Naive thymus-derived CD4-positive, alpha-beta T cell (primary cell): ENCODE measurements at places on chromosomes 4 and X.

DNA sequence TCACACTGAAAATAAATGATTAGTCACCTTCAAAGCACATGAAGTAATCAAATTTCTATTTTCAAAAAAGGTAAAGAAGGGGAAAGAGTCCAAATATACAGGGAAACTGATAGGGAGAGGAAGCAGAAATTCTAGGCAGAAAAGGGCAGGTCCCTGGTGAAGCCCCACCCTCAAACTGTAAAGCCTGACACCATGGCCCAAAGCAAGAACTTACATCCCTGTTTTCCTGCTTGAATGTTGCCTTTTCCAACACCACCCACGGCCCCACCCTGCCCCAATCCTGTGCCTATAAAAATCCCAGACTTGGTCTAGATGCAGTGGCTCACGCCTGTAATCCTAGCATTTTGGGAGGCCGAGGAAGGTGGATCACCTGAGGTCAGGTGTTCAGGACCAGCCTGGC, 361.8 kb downstream of the PPP3CA start:
- H3K4me3 ChIP-seq: no peak overlapping the region
- H3K27me3 ChIP-seq: no peaks in the 10 kb centered on the region
- no peak for DNase-seq
- H3K27ac ChIP-seq: no peak overlapping the region

- H3K27ac ChIP-seq: no peak overlapping the region
- H3K27me3 ChIP-seq: no peaks in the 10 kb centered on the region
- DNase-seq: no peak
- no peaks in the 10 kb centered on the region for H3K36me3 ChIP-seq
- H3K4me3 ChIP-seq: no peak overlapping the region
These were observed 4.7 kb downstream of the SRPX2 start for GRCh38 chrX:100648458-100649417.

- H3K36me3 ChIP-seq: no peaks in the 10 kb centered on the region
- DNase-seq: no peak
- no peak overlapping the region for H3K27ac ChIP-seq
- H3K4me3 ChIP-seq: no peak overlapping the region
- H3K27me3 ChIP-seq: no peaks in the 10 kb centered on the region
- no peaks in the 10 kb centered on the region for H3K4me1 ChIP-seq
These were observed 314.6 kb upstream of the CASK start for GRCh38 chrX:42237956-42238355.

GRCh38 chr4:21450331-21450730, 498.2 kb downstream of the KCNIP4 start:
- H3K27ac ChIP-seq: no peak overlapping the region
- no peak for DNase-seq
- H3K36me3 ChIP-seq: no peaks in the 10 kb centered on the region
- no peak overlapping the region for H3K4me3 ChIP-seq

DNA sequence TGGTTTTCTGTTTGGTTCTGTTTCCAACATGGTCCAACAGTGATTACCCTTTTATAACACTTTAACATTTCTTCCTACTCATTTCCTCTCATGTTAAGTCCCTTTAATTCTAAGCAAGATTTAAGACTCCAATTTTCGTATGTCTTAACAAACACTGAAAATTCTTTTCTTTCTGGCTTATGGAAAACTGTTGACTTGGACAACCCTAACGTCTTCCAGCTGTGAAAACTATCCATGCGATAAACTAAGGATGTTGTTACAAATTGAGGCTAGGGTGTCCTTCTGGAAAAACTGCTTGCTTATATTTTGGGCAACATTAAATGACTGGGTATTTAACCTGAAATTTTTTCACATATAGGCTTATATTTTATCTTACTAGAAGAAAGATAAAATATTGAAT, 33.9 kb upstream of the RTL3 start:
- no peak overlapping the region for H3K27ac ChIP-seq
- no peaks in the 10 kb centered on the region for H3K4me1 ChIP-seq
- no peaks in the 10 kb centered on the region for H3K36me3 ChIP-seq
- no peaks in the 10 kb centered on the region for H3K27me3 ChIP-seq
- no peak overlapping the region for H3K4me3 ChIP-seq

DNA sequence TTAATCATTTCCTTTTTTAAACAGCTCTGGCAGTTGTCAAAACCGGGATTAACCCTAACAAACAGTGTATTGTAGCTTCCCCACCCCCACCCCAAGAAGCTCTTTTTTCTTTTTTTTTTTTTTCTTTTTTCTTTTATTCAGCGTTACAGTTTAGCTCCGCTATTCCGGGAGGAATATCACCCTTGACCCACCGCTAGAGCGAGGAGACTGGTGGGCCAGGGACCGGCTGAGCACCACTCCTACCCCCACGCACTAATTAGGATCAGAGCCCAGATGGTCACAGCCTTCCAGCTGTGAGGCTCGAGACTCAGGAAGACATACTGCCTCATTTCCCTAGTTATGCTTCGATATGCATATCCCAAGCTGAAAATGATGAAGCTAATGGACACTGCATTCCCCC, 2.0 kb downstream of the PARM1 start:
- H3K4me3 ChIP-seq: no peak overlapping the region
- DNase-seq: no peak
- no peak overlapping the region for H3K27ac ChIP-seq

DNA sequence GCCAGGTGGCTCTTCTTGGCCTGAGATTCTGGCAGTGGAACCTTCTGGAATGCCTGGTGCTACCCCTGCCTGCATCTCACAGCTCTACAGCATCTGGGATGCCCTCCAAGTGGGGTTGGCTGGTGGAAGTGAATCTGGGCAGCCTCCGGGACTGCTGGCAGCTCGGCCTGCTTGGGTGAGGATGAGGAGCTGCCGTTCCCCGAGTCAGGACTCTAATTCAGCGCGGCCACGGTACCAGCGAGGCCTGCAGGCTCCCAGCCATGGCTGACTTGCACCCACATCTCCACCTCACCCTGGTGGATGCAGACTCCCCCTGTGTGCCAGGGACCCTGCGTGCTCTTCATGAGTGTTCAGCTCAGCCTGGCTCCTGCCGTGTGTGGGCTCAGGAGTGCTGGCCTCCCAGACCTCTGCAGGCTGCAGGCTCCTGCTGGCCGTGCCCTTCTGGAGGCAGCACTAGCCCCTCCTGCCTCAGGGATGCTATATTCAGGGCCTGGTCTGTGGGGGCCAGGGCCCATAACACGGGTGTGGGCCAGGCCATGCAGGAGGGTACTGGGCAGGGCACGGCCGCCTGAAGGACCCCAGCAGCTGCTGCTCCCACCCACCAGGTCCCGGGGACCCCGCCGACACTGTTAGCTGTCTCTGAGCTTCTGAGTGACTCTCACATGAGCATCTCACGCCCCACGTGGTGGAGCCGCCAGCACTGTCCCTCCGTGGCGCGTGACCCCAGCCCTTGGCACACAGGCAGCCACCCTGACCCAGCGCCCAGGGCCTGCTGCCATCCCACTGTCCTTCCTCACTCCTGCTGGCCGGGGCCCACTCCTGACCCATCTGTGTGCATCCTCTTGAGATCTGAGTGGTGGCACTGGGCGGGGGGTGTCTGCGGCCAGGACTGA, 10.6 kb downstream of the UVSSA start:
- H3K4me3 ChIP-seq: no peak overlapping the region
- H3K4me1 ChIP-seq: no peaks in the 10 kb centered on the region
- no peak overlapping the region for H3K27ac ChIP-seq
- no peak for DNase-seq
- H3K36me3 ChIP-seq: peaks cover 74% of the 10 kb centered on the region

GRCh38 chr4:53582194-53582593, 9.1 kb downstream of the LNX1 start:
- H3K4me3 ChIP-seq: no peak overlapping the region
- DNase-seq: no peak
- no peaks in the 10 kb centered on the region for H3K36me3 ChIP-seq
- no peak overlapping the region for H3K27ac ChIP-seq

DNA sequence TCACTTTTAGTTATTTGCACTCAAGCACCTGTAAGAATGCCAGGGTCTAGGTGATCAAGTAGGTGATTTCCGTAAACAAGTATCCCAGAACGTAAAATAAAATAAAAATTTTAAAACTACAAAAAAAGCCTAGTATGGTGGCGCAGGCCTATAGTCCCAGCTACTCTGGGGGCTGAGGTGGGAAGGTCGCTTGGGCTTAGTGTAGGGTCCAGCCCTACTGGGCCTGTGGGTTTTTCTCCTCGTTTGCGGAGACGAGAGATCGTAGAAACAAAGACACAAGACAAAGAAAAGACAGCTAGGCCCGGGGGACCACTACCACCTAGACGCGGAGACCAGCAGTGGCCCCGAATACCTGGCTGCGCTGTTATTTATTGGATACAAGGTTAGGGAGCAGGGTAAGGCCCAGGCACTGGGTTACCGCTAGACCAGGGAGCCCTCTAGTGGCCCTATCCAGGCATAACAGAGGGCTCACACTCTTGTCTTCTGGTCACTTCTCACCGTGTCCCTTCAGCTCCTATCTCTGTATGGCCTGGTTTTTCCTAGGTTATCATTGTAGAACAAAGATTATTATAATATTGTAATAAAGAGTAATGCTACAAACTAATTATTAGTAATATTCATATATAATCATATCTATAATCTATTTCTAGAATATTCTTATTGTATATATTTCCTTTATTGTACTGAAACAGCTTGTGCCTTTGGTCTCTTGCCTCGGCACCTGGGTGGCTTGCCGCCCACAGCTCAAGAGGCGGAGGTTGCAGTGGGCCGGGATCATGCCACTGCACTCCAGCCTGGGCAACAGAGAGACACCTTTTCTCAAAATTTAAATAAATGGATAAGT, 38.4 kb downstream of the SAGE1 start:
- H3K4me3 ChIP-seq: no peak overlapping the region
- H3K4me1 ChIP-seq: no peaks in the 10 kb centered on the region
- H3K27me3 ChIP-seq: no peaks in the 10 kb centered on the region
- no peaks in the 10 kb centered on the region for H3K36me3 ChIP-seq
- DNase-seq: peak; percentile 46

DNA sequence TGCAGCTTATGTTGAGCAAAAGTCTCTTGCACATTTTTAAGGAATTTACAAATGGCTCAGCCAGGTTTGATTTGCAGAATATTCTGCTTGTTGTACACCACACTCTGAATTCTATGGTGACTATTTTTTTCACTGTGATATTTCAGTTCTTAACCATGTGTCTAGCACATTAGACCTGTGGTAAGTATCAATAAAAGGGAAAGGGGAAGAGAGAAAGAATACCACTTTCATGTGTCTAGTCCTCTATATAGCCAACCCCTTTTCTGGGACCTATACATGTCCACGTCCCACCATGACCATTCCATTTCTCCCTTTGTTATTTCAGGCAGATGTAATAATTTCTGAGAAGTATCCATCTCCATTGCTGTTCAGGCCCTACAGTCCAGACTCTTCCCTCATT, 121.3 kb upstream of the PNPLA4 start:
- no peaks in the 10 kb centered on the region for H3K27me3 ChIP-seq
- no peaks in the 10 kb centered on the region for H3K4me1 ChIP-seq
- no peak overlapping the region for H3K27ac ChIP-seq
- H3K4me3 ChIP-seq: no peak overlapping the region
- no peak for DNase-seq

DNA sequence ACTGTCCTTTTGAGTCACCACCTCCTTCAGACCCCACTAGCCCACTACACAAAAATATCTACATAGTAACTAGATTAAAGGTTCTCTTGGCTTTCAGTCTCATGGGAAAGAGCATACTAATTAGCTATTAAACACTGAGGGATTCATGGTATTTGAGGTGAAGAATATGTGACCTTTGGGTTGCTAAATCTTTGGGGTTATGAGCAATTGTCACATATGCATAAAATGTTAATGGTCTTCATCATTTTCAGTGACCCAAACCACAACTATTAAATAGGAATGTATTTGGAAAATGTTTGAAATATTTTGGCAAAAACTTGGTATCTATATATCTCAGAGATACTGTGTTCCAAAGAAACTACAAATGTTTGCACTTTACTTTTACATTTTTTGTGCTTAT, 365.1 kb downstream of the MAGEB5 start:
- H3K27me3 ChIP-seq: no peaks in the 10 kb centered on the region
- no peaks in the 10 kb centered on the region for H3K4me1 ChIP-seq
- no peak overlapping the region for H3K27ac ChIP-seq
- no peaks in the 10 kb centered on the region for H3K36me3 ChIP-seq

DNA sequence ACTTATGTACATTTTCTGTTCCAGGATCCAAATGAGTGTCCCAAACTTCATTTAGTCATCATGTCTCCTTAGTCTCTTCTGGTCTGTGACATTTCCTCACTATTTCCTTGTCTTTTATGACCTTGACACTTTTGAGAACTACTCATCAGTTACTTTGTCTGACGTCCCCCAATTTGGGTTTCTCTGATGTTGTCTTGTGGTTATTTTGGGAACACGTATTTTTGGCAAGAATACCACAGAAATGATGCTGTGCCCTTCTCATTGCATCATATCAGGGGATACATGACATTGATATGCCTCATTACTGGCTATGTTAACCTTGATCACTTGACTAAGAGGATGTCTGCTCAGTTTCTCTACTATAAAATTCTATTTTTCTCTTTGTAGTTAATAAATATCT, 308.8 kb downstream of the ZNF674 start:
- H3K4me3 ChIP-seq: no peak overlapping the region
- no peak overlapping the region for H3K27ac ChIP-seq
- no peaks in the 10 kb centered on the region for H3K36me3 ChIP-seq

DNA sequence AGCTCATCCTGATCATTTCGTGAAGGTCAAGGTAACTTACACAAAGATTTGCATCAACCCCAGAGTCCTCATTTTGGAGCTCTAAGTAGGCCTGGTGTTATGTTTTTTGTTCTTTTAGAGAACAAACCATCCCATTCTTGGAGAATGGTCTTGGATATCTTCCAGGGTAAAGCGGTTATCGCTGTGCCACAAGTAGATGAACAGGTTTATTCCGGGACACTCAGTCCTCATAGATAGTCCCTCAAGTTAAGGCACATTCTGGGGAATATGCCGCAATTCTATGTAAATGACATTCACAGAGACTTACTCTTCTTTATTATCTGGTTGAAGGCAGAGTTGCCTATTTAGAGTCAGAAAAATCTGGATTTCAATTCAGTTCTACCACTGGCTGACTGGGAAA, 95.0 kb upstream of the FTHL17 start:
- no peak overlapping the region for H3K4me3 ChIP-seq
- H3K36me3 ChIP-seq: no peaks in the 10 kb centered on the region
- no peaks in the 10 kb centered on the region for H3K27me3 ChIP-seq
- H3K4me1 ChIP-seq: no peaks in the 10 kb centered on the region
- H3K27ac ChIP-seq: no peak overlapping the region
- DNase-seq: no peak

- H3K4me3 ChIP-seq: peak overlapping the region; percentile 13
- H3K27me3 ChIP-seq: no peaks in the 10 kb centered on the region
- DNase-seq: no peak
- no peaks in the 10 kb centered on the region for H3K36me3 ChIP-seq
- H3K27ac ChIP-seq: no peak overlapping the region
These were observed 18.3 kb downstream of the GAB3 start for GRCh38 chrX:154732421-154733065.

- no peak overlapping the region for H3K4me3 ChIP-seq
- no peak for DNase-seq
- no peak overlapping the region for H3K27ac ChIP-seq
- no peaks in the 10 kb centered on the region for H3K27me3 ChIP-seq
These were observed 21.9 kb downstream of the PLS3 start for GRCh38 chrX:115582616-115583495.
